Naive thymus-derived CD8-positive, alpha-beta T cell (primary cell): ENCODE measurements at places on chromosomes 4 and X. TPM values are rescaled to one million over a fixed set of nuclear protein-coding genes. Genes with fewer than 3 reads are reported as not detected.

The CXCL13 gene
- not detected for total RNA-seq

The PKD2 gene
- total RNA-seq: 8.6 TPM

The FSTL5 gene
- total RNA-seq: not detected

The CT45A6 gene
- not detected for total RNA-seq

The CTAG1A gene
- not detected for total RNA-seq

The PNMA5 gene
- total RNA-seq: not detected

The ATP10D gene
- 14.9 TPM for total RNA-seq

The UCP1 gene
- total RNA-seq: not detected

The POU4F2 gene
- not detected for total RNA-seq

The F8A3 gene
- total RNA-seq: 14.5 TPM

The RASGEF1B gene
- 14.7 TPM for total RNA-seq

The SH3RF1 gene
- total RNA-seq: not detected

The SPANXN4 gene
- total RNA-seq: not detected

The BMPR1B gene
- total RNA-seq: not detected

The CSN3 gene
- total RNA-seq: not detected

The MUC7 gene
- not detected for total RNA-seq

The ENPP6 gene
- not detected for total RNA-seq

The ADH1A gene
- not detected for total RNA-seq

The MAGEA10 gene
- not detected for total RNA-seq

The NR3C2 gene
- total RNA-seq: 50.7 TPM

The SH3BGRL gene
- 76.7 TPM for total RNA-seq

The MAD2L1 gene
- 8.7 TPM for total RNA-seq

The PPEF1 gene
- total RNA-seq: 0.26 TPM

The HCCS gene
- total RNA-seq: 11.4 TPM

The TCEAL3 gene
- total RNA-seq: 9.1 TPM

The ZDHHC15 gene
- total RNA-seq: 0.55 TPM

The NXF3 gene
- total RNA-seq: not detected

The TCEAL9 gene
- 1.3 TPM for total RNA-seq

The NAP1L2 gene
- 15.1 TPM for total RNA-seq

The XAGE1A gene
- not detected for total RNA-seq

The GALNTL6 gene
- not detected for total RNA-seq

The USP51 gene
- 4.6 TPM for total RNA-seq

The CRMP1 gene
- total RNA-seq: not detected

The PAGE5 gene
- not detected for total RNA-seq

The HERC5 gene
- total RNA-seq: 11.5 TPM

The POF1B gene
- total RNA-seq: not detected

The TCEAL2 gene
- total RNA-seq: 1.6 TPM

The BMP3 gene
- not detected for total RNA-seq

The MMAA gene
- total RNA-seq: 11.8 TPM

The MAGEA9 gene
- not detected for total RNA-seq

The MAGEA9B gene
- not detected for total RNA-seq

The GAGE12H gene
- not detected for total RNA-seq

The ARAP2 gene
- 46.3 TPM for total RNA-seq

The SSX2B gene
- not detected for total RNA-seq

The GPR173 gene
- total RNA-seq: 0.11 TPM

The LEF1 gene
- 859 TPM for total RNA-seq

The ACSL1 gene
- total RNA-seq: 10.7 TPM

The NUP62CL gene
- 3.7 TPM for total RNA-seq

The EIF4E gene
- total RNA-seq: 54.6 TPM
